ENCODE measurements at places on chromosomes 13 and 19.

GRCh38 chr19:33891773-33892172 is 95.1 kb downstream of the KCTD15 start:
- no peak for DNase-seq

DNA sequence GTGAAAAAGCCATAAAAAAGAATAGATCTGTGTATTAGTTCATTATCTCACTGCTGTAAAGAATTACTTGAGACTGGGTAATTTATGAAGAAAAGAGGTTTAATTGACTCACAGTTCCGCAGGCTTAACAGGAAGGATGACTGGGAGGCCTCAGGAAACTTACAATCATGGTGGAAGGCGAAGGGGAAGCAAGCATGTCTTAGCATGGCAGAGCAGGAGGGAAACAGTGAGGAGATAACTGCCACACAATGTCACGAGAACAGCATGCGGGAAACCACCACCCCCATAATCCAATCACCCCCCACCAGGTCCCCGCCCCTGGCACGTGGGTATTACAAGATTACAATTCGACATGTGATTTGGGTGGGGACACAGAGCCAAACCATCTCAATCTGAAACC is 39.1 kb upstream of the EEF1AKMT1 start:
- no peak for DNase-seq

DNA sequence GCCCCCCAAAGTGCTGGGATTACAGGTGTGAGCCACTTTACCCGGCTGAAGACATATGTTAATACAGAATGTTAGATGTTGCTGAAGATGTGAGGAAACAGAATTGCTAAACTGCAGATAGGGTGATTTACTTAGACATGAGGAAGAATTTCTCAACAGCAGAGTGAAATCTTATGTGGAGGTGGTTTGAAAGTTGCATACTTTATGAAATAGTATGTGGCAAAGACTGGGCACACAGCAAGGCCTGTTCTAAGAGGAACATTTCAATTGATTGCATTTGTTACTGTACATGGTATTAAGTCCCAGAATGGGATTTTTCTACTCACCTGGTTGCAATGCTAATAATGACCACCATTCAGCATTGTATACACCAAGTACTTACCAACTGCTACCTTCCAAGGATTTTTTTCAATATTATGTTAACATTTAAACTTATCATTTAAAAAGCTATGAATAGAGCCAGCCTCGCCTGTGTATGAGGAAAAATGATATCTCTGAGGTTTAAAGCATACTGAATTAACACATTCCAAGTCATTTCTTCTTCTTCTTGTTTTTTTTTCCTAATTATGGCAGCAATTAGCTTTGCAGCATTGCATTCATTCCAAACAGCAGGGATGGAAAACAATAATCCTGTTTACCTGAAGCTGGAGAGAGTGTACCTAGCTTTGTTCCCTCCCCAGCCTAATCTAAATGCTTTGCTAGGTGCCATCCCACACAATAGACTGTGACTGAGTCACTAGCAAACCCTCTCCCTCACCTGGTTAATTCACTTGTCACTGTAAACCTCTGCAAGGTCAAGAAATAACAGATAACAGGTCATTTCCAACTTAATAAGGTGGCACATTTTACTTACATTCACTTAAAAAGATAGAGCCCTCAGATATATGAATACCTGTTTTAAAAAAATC is 19.4 kb upstream of the KLF5 start:
- DNase-seq: no peak

GRCh38 chr19:17806945-17807344 is 12.0 kb downstream of the B3GNT3 start:
- no peak for DNase-seq

GRCh38 chr19:13010038-13010991 is 15.0 kb downstream of the NFIX start:
- DNase-seq: no peak

- peak; percentile 87 for DNase-seq
Observed at GRCh38 chr13:97242755-97243497, 20.8 kb downstream of the MBNL2 start.

GRCh38 chr13:49967456-49967855 is 29.4 kb upstream of the TRIM13 start:
- no peak for DNase-seq

DNA sequence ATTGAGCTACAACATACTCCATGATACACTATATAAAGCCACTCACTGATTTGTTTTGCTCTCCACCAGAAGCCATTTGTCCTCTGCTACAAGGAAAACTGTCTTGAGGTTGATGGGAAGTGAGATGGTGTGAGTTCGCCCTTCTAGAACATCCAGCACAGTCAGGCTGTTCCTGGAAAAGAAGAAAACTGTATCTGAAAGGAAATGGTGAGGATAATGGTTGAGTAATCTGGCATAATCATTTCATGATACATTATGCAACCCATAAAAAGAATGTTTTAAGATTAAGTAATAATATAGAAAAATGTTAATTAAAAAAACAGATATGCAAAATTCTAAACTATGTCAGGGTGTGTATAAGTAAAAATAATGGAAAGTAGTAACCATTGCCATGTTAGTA is 233.9 kb downstream of the RGCC start:
- no peak for DNase-seq

DNA sequence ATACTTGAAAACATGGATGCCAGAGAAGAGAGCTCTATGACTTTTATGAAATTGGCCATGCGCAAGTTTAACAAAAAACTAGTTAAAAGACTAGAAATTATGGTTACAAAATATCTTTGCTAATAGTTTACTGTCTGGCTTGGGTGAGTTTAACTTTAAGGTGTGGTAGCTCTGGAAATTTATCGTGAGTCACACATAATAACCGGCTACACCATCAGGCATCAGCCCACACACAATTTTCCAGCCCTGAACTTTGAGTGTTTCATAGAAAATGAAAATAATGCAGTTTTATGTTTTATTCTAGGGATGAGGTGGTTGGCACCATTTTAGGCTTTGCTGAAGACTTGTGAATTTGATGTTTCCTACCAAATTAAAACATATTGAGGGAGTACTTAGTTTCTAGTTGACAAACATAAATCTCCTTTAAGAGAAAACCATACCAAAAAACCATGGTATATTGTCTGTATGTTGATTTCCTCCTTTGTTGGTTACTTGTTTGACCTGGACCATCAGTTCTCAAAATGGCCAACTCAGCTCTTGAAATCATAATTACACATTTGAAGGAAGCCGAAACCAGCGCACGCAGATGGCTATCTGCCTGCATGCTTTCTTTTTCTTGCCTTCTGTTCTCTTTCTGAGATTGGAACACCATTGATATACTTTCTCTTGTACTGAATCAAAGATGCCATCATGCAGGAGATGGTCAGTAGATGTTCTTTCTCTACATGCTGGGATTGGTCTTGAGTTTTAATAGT is 125.1 kb downstream of the AKAP11 start:
- no peak for DNase-seq

GRCh38 chr13:60329221-60329923 is 67.6 kb upstream of the TDRD3 start:
- DNase-seq: no peak

DNA sequence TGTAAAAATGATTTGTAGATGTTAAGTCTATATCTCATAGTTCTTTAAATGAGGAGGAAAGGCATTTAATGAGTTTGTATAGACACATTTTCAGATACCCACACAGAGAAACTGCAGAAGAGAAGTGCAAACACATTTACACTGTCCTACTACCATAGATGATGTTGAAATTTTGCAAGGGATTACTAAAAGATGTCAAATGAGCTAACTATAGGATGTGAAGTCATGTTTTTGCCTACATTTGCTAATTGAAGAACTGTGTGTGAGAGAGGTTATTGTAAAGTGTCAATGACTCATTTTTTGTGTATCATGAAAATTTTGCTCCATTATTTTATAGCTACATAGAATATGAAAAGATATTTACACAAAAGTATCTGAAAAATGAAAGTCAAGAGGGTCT is 178.9 kb downstream of the ITGBL1 start:
- DNase-seq: no peak

DNA sequence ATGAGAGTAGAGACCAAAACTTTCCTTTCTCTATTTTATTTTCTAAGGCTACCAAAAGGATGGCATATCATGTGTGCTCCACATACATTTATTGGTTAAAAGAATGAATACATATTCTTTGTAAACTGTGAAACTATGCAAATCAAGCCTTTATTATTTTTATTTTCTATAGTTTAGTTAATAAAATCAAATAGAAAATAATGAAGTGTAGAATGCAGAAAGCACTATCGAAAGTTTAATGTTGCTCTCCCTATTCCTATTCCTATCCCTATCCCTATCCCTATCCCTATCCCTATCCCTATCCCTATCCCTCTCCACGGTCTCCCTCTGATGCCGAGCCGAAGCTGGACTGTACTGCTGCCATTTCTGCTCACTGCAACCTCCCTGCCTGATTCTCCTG is 60.3 kb downstream of the ZNF100 start:
- no peak for DNase-seq

- peak; percentile 95 for DNase-seq
Observed at GRCh38 chr19:49877879-49878743, 609 bp downstream of the TBC1D17 start.

DNA sequence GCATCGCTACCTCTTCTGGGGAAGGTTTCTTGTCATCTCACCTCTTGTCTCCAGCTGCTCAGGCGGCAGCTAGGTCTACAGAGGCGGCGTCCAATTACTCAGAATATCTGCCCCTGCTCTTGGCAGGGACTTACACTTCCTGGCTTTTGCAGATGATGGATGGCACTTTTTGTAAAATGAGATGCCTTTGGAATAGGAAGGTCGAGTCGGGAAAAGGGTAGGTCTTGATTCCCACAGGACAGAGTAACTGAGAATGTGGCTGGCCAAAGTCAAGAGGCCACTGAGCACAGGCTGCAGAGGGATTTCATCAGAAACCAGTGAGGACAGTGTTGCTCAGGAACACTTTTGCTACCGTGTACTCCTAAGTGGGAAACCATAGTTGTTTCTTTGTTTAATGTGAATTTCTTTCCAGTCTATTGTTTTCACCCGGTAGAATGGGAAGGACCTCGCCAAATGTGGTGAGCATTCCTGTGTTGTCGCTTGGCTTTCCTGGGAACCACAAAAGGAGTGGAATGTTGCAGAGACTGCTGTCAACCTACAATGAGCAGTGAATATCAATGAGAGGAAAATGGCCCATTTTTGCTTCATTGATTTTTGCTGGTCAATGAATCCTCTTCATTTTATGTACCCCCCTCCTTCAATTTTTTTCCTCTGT is 383.7 kb downstream of the HS6ST3 start:
- no peak for DNase-seq

DNA sequence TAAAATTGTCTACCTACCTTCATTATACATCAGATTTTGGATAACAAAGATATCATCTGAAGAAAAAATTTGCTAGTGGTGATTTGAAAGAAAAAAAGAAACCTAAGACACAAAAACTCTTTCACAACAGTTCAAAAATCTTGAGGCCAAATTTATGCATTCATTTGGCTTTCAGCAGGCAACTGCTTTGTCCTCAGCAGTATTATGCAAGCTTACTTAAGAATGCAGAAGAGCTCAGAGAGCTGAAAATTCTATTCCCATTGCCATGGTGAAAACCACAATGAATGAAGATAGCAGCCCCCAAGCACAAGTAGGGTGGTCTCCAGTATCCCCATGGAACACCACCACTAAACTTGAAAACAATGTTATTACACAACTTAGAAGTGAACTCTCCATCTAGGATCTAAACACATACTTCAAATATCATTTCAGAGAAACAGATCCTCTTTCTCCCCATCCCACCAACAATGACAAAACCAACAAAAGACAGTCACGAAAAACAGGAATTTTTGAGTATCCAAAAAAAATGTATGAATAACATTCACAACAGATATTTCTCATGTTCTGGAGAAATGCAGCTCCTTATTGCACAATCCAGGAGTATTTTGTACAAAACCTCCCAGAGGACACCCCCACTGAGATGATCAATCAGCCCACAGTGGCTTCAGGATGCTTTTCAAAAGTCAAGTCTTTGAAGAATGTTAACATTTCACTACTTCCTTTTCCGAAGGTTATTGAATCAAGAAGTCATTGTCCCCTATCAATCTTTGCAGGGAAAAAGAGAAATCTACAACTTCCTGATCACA is 192.7 kb downstream of the LHFPL6 start:
- DNase-seq: no peak

GRCh38 chr19:23281663-23282276 is 31.6 kb upstream of the ZNF724 start:
- no peak for DNase-seq

DNA sequence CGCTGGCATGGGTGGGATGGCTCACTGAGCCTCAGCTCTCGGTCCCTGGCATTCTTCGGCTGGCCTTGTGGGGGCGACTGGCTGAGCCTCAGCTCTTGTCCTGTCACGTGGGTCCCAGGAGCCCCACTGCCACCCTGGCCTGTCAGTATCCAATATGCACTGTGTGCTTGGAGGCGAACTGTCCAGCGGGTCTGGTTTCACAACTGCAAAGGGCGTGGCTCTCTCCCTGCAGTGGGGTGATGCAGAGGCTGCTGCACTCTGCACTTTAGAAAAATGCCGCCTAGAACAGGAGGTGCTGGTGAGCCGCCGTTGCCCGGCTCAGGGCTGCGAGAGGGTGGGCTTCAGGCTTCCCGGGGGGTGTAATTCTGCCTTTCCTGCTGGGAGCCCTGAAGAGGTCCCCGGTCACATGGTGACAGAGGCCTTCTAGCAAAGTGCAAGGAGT is 17.0 kb upstream of the TMEM255B start:
- no peak for DNase-seq

- DNase-seq: no peak
Observed at GRCh38 chr19:5336195-5336965, 4.2 kb downstream of the PTPRS start.

- no peak for DNase-seq
Observed at GRCh38 chr19:3968556-3969434, 2.1 kb downstream of the DAPK3 start.

GRCh38 chr13:52798770-52799430 is 49.5 kb downstream of the PCDH8 start:
- no peak for DNase-seq

DNA sequence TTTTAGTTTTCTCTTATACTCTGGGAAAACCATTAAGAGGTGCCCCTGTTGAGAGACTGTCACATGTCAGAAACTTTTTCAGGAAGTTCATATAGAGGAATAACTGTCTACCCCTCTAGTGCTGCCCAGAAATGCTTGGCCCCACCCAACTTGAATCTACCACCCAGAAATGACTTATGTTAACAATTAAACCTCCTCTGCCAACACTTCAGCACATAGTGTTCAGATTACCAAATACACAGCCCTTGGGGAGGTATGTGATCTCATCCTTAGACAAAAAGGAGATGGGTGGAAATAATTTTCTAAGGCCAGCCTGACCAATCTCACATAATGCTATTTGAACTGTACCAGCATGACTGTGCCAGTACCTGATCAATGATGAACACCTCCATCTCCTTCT is 35.6 kb downstream of the CCDC169 start:
- DNase-seq: no peak

- peak; percentile 84 for DNase-seq
Observed at GRCh38 chr19:20237773-20238623, 71.0 kb downstream of the ZNF486 start.

DNA sequence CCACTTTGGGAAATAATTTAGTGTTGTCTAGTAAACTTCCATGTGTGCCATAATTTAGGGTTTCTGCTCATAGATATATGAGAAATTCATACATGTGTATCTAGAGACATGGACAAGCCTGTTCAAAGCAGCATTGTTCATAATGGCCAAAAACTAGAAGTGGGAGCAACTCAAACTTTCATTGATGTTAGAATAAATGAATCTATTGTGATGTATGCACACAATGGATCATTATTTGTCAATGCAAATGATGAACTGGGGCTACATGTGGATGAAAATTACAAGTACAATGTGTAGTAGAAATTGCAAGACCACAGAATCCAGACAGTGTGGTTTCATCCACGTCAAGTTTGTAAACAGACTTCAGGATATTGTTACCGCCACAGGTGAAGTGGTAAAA is 284.7 kb downstream of the SLC7A1 start:
- DNase-seq: no peak
